ENCODE measurements at places on chromosomes 12 and 14.

DNA sequence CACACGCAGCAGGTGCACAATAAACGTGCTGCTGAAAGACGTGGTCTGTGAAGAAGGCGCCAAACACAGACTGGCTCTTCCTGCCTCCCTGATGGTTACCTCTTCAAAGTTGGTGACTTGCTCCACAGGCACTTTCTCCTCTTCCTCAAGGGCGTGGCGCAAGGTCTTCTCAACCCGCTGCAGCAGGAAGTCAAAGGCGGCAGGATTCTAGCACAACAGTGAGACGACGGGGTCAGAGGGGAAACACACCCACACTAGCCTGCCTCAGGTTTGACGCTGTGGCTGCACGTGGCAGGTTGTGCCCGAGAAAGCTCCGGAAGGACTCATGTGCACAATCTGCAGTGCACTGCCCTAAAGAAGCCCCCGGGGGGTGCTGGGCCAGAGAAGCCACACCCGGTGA is 15.0 kb downstream of the POLE start:
- no peak for DNase-seq

DNA sequence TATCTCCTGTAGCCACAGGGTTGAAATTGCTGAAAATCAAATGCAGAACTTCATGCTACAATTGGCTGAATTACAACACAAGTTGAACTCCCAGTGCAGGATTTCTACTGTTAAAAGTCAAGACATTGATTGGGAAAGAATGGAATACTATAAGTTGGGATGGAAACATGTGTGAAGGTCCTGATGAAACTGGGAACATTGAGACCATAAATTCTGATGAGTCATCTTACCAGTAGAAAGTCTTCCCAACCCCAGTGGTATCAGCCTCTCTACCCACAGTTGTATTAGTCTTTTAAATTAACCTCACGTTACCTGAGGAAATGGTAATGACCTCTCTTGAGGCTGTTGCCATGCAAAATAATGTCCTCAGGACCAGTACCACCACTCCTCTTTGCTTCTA is 27.4 kb upstream of the DYRK2 start:
- no peak for DNase-seq

GRCh38 chr12:41943671-41944070 is 201.0 kb downstream of the GXYLT1 start:
- no peak for DNase-seq

GRCh38 chr14:34665785-34666435 is 36.0 kb upstream of the SNX6 start:
- peak; percentile 94 for DNase-seq

DNA sequence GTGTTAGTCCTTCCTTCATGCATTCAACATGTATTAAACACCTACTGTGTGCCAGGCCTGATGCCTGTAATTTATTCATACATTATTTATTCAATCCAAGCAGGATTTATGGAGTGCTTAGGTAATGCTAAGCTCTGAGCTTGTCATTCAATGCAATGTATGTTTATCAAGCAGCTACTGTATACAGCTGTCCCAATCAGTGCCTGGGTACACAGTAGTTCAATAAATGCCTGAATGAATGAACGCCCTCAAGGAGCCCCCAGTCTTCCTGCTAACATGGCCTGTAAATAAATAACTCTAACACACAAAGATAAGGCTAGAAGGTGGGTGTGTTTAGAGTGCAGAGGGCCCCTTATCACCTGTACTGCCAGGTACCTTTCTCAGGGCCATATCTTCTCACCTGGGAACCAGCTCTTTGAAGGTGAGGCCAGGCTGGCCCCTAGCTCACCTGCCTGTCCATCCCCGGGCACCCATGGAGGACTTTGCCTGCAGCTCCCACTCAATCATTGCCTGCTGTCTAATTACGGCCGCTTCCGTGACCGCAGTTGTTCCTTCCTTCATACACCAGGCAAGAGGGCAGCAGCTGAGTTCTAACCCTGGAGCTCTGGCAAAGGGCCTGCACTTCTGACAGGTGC is 20.0 kb upstream of the KDM2B start:
- no peak for DNase-seq

GRCh38 chr12:52795694-52796428 is at the start of gene KRT3:
Gene KRT3, minus strand, starts transcription at chr12:52796117. Its CDS starts 75 bp downstream, at chr12:52796042.
- DNase-seq: no peak

- DNase-seq: no peak
Measured at GRCh38 chr14:101064718-101065117, 161.2 kb upstream of the RTL1 start.

GRCh38 chr12:26741584-26742227 is 91.3 kb downstream of the ITPR2 start:
- no peak for DNase-seq

GRCh38 chr12:5489760-5490406 is 58.0 kb downstream of the NTF3 start:
- DNase-seq: no peak

GRCh38 chr12:18250313-18250916 is 10.9 kb upstream of the PIK3C2G start:
- DNase-seq: peak; percentile 73

Data from SK-N-MC (cell line).